ENCODE measurements at places on chromosomes 7 and 10. TPM values are rescaled to one million over a fixed set of nuclear protein-coding genes. Genes with fewer than 3 reads are reported as not detected.

DNA sequence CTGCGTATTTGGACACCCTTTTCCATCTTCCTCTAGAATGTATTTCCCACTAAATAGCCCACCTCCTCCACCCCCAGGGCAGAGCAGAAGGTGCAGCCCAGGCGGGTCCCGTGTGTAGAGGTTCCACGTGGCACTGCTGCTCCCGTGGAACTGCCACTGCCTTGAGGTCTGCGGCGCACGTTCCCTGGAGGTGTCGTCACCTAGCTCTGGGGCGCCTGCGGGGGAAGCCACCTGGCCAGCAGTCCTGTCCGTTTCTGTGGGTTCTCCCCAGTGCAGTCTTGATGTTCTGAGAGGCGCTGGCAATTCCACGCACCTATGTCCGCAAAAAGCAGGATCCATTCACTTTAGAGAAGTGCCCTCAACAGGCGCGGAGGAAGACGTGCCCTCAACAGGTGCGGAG, 21.9 kb downstream of the BNIP3 start:
- DNase-seq: no peak

DNA sequence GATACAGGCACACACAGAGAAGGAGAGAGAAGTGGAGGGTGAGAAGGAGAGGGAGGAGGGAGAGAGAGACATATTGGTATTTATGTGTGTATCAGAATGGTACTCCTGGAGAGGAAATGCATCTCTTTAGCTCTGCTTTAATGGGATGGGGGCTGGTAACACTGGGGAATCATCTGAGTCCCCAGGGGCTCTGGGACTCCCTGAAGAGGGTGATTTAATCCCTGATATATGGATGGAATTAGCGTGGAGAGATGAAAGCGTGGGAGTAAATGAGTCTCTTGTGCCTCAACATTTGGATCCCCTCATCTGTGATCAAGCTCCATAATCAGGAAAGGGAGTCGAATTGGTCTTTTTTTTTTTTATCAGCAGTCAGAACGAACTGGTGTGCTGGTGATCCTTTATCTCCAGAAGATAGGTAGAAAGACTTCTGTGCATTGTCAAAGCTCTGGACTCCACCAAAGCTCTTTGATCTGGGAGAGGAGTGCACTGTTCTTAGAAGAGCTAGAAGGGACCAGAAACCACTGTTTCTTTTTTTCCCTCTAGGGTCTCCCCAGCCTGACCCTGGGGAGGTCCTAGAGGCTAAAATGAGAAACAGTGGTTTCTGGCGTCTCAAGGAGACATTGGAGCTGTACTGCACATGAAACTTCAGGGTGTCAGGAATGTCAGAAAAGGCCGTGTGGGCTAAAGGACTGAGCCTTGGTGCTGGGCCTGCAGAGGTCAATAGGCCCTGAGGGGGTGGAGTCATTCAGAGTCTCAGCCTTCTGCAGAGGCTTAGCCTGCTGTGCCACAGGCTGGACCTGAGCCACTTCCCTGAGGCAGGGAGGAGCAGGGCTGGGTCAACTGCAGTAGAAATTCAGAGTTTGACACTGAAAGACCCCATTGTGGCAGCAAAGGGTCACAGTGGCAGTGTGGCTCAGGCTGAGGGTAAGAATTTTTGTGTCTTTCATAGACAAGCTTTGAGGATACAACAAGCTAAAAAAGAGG, 234.4 kb upstream of the SLC26A5 start:
- DNase-seq: no peak

- no peak for DNase-seq
Measured at GRCh38 chr10:110304394-110304779, 333 bp downstream of the SMNDC1 start.

DNA sequence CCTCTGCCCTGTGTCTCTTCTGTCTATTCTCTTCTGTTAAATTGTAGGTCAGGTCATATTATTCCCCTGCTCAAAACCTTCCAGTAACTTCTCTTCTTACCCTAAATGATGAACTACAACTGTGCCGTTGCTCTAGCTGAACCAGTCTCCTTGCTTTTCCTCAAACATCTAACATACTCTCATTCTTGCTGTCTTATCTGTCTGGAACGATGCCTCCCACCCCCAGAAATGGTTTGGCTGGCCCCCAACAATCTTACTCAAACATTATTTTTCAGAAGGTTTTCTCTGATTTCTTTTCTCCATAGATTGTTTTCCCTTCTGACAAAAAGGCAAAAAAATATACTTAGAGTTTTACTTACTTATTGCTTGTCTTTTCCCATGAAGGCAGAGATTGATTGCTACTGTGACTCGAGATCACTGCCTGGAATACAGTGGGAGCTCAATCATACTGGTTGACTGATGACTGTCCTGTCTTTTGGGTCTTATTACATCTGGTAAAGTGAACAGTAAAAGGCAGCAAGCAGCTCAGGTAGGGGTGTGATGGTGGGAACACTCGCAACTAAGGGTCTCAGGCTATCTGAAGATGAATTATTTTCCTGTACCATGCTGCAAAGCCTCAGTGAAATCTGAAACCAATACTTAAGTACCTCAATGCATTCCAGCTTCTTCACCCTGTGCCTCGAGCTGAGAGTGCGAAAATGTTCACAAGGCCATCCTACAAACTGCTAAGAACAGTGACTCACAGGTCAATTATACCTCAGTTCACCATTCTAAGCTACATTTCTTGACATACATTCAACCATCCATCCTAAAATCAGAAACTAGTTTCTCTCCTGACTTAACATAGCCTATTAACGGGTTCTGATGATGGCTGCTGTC, 67.6 kb downstream of the DNMBP start:
- DNase-seq: no peak

- no peak for DNase-seq
Measured at GRCh38 chr7:5586279-5586962, 162.8 kb upstream of the TNRC18 start.

- no peak for DNase-seq
Measured at GRCh38 chr10:94251098-94251497, 111.6 kb downstream of the NOC3L start.

DNA sequence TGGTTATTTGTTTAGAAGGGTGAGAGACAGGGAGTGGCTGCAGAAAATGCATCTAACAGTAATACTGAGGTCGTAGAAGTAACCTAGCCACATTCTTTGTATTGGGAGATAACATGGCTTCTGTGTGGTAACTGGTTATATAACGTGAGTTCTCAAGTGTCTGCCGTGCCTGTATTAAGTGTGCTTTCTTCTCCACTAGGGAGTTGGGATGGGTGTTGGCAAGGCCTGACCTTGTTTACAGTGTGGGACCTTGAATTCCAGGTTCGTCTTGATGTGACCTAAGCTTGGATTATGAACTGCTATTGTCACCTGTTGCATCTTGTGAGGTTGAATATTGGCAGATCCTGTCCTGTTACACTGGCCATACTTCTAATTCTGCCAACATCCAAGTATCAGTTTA, 145.3 kb upstream of the NAMPT start:
- no peak for DNase-seq

DNA sequence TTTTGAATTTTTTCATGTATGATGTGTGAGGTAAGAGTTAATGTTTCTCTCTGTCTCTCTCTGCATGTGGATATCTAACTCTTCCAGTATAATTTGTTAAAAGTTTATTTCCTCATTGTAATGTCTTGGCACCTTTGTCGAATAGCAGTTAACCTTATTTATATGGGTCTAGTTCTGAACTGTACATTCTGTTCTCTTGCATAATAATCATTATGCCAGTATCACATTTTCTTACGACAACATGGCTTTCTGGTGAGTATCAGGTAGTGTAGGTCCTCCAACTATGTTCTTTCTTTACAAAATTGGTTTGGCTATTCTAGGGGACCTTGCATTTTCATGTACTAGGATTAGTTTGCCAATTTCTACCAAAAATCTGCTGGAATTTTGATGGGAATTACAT, 337.0 kb upstream of the FZD8 start:
- no peak for DNase-seq

- peak; percentile 42 for DNase-seq
Measured at GRCh38 chr10:88755753-88756152, 4.1 kb upstream of the LIPN start.

DNA sequence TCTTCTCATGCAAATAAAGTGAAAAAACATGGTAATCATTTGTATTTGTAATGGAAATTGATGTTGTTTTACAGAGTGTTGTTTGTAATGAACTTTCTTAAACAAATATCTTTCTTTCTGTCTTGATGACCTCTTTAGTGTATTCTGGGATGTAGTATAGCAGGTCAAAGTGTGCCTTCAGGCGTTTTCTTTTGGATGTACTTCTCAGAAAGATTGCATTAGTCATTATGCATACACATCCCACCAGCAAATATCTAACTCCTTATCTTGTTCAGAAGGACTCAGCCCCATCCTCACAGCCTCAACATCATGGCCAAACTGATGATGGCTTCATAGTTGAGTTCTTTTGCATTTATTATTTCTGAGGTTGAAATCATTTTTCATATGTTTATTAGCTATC, 124.7 kb downstream of the LRRC18 start:
- no peak for DNase-seq

DNA sequence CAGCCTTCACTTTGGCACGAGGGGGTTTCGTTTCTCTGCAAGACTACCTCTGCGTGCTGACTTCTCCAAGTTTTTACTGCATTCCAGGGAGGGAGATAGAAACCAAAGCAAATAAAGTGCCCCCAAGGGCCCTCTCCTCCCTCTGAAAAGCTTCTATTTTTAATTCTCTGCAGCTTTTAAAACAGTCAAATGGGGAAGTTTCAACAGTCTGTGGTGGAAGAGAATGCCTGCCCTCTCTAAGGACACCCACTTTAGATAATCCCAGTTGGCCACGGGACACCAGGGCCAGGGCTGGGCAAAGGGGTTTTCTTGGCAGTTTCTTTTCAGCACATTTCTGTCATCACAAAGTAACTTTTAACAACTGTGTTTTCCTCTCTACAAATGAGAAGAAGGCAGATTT, 386.7 kb upstream of the NPVF start:
- no peak for DNase-seq

The ZNF727 gene
- 0.84 TPM for total RNA-seq

The RASA4B gene
- total RNA-seq: 28.6 TPM

The ITGB8 gene
- total RNA-seq: 0.07 TPM

Data from activated CD4-positive, alpha-beta T cell treated with anti-CD3 and anti-CD28 coated beads for 36 hours (primary cell).